ENCODE measurements at places on chromosomes 16 and 17.
A peak's percentile ranks its signal among the peaks of the same experiment; 100 is the strongest.

GRCh38 chr17:77602062-77602746 is 356.3 kb upstream of the TNRC6C start:
- DNase-seq, result peak; percentile 54

- DNase-seq, result no peak
Observed at GRCh38 chr16:89107203-89107582, 13.5 kb downstream of the ACSF3 start.

DNA sequence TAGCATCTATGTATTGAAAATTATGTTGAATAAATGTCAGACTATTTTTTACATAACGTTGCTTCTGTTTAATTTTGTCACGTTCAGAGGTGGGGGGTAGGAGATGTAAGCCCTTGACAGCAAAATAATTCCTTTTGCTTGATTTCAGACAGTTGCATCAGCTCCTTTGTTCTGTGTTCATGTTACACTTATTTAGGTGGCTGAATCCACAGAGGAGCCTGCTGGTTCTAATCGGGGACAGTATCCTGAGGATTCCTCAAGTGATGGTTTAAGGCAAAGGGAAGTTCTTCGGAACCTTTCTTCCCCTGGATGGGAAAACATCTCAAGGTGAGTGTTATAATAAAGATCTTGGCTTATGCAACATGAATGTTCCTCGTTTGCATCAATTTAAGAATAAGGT is 4.5 kb downstream of the HERPUD1 start:
- DNase-seq, result no peak

- no peak for DNase-seq
Observed at GRCh38 chr16:5580296-5580695, 482.7 kb upstream of the EEF2KMT start.

DNA sequence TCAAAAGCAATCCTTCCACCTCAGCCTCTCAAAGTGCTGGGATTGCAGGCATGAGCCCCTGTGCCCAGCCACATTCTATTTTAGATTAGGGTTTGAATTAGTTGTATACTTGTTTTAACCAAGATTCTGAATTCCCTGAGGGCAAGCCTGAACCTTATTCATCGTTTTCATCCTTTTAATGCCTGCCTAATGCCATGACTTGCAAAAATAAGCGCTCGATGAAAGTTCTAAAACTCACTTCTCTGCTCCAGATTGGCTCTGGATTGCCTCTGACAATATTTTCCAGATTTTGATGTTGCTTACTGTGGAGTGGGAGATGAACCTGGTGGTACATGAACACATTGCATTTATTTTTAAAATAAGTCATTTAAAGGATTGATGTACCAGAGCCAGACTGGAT is 90.9 kb upstream of the CACNG3 start:
- no peak for DNase-seq

DNA sequence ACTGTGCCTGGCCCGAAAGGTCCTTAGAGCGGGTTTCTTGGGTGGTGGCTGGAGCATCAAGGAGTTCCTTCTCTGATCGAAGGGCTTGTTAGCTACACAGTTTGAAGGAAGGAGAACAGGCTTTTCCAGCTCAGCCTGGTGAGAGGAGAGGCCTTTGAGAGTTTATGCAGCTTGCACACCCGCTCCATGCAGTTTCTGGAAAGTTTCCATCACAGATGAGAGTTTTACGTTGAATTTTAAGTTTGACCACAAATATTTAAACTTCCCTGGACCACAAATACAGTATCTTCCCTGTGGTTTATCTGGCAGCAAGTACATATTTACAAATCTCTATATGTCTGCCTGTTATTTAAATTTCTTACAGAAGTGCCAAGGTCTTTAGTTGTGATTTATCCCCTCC is 56.8 kb downstream of the HIC1 start:
- DNase-seq, result peak; percentile 95

Measured in cardiac muscle cell (in vitro differentiated cells and primary cell).